ENCODE measurements at places on chromosomes 2 and 18.

- DNase-seq, result no peak
Measured at GRCh38 chr2:136255648-136256461, 137.9 kb upstream of the CXCR4 start.

- DNase-seq, result no peak
Measured at GRCh38 chr2:63052411-63053080, 1.9 kb downstream of the OTX1 start.

- DNase-seq, result no peak
Measured at GRCh38 chr18:25962176-25962575, 128.2 kb downstream of the SS18 start.

DNA sequence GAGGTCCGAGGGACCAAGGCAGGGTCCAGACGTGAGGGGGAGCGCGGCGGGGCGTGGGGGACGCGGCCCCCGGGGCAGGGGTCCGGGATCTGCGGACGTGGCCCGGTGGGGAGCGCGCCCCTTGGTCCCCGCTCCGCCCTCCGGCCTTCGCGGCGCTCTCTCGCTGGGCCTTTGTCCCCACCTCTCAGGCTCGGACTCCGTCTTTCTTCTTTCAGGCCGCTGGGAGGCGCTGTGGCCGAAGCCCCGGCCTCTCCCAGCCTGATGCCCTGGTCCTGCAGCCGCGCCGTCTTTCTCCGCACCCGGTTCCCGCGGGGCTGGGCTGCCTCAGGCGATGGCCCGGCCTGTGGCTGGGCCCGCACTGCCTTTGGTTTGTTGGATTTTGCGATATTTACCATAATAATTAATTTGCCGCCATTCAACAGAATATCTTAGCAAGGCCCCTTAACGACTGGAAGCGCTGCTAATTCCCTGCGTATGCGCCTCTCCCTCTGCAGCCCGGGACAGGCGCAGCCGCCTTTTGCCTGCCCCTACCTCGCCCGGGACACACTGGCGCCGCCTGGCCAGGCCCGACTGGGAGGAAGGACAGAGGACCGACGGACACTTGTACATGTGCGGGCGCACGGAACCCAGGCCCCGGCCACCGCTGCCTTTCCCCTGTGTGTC lies 10.8 kb downstream of the SIX3 start:
- no peak for DNase-seq

- no peak for DNase-seq
Measured at GRCh38 chr2:196086517-196087368, 18.1 kb upstream of the DNAH7 start.

DNA sequence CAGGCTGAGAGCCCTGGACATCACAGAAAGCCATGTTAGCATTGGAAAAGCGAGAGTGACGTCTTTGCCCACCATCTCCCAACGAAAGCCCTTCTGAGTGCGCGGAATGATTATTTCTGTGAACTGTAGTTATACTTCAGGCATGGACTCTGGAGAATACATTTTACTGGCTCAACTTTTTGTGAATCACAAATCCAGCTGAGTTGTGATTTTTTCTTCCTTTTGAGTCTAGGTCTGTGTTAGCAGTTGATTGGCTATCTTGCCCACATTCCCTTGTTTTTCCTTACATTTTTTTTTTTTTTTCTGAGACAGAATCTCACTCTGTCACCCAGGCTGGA lies 183.1 kb downstream of the INO80D start:
- no peak for DNase-seq

DNA sequence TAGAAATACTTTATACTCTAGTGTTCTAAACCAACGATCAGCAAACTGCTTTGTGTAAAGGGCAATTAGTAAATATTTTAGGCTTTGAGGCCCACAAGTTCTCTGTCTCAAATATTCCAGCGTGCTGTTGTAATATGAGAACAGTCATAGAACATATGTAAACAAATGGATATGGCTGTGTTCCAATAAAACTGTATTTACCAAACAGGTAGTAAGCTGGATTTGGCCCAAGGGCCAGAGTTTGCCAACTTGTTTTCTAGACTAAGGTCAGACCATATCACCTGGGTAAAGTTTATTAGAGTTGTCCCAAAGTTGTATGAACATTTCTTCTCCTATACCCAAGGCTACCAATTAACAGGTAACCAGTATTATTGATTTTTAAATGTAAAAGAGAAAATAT lies 303.2 kb upstream of the MC4R start:
- DNase-seq, result no peak

DNA sequence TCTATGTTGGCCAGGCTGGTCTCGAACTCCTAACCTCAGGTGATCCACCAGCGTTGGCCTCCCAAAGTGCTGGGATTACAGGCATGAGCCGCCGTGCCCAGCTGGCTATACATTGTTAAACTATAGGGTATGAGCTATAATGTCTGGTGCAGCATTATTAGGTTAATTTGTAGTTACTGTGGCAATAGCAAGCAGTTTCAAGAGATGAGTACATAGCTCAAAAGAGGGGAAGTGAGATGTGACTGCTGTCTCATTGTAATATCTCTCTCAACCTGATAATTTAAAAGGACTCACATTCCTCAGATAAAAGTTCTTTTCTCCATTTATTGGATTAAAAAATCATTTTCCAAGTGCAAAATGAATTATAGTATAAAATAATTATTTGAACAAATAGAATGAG lies 116.4 kb downstream of the INO80D start:
- DNase-seq, result no peak

DNA sequence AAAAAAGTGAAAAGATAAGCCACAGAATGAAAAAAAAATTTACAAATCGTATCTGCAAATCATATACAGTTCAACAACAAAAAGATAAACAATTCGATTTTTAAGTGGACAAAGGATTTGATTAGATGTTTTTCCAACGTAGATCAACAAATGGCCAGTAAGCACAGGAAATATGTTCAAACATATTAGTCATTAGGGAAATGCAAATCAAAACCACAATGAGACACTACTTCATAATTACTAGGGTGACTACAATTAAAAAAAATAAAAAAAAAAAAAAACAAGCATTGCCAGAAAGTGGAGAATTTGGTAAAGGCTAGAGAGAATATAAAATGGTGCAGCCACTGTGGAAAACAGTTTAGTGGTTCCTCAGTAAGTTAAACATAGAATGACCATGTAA lies 38.3 kb upstream of the RNU4ATAC start:
- no peak for DNase-seq

DNA sequence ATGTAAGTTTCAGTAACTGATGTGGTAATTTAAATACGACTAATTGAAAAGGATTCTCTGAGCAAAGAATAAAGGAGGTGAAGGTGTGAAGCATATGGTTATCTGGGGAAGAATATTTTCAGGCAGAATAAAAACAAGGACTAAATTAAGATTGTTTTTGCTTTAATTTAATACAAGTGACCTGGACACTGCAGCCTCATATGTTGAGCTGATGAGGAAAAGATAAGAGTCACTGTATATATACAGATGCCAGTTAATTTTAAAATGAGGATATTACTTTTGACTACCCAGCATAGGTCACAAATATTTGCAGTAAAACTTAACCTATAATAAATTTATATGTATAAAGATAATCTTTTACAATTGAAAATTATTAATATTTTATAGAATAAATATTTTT lies 47.8 kb upstream of the LRP1B start:
- DNase-seq, result no peak

DNA sequence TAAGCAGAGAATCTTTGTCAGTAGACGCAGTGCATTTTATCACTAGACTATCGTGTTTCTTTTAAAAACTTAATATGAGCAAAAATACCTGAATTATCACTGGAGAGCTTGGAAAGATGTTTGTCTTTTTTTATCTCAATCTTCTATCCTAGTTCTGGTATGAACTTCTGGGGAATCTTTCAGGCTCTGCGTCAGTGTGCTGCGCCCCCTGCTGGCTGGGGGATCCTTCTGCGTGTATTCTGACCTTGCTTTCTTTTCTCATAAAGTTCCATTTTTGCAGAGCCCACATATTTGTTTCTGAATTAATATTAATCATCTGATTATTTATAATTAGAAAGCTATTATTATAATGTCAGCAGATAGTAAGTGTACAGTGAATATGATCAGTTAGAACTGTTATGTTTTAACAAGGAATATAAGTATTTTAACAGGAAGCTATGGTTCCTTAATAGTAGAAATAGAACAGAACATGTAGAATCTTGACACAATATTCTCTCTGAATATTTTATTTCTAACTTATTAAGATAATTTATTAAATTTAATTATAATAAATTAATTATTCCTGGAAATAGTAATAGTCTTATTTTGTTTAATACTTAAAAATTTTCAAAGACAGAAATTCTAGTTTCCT lies 945.0 kb upstream of the CRIM1 start:
- DNase-seq, result no peak

DNA sequence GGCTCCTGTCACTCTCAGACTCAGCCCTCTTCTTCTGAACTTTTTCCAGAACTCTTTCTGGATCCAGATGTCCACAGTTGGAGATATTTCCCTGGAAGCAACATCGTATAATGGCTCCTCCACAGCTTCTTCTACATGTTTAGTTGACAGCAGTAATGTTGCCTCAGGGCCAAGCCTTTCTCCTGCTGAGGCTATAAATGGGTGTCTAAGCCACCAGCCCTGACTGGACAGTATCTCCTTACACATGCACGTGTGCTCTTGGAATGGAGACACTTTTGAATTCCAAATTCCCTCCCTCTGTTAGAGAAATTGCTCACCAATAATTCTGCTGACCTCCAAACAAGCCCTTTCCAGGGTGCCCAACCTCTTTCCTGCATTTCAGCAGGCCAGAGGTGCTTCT lies 156.2 kb upstream of the PIK3C3 start:
- DNase-seq, result no peak

DNA sequence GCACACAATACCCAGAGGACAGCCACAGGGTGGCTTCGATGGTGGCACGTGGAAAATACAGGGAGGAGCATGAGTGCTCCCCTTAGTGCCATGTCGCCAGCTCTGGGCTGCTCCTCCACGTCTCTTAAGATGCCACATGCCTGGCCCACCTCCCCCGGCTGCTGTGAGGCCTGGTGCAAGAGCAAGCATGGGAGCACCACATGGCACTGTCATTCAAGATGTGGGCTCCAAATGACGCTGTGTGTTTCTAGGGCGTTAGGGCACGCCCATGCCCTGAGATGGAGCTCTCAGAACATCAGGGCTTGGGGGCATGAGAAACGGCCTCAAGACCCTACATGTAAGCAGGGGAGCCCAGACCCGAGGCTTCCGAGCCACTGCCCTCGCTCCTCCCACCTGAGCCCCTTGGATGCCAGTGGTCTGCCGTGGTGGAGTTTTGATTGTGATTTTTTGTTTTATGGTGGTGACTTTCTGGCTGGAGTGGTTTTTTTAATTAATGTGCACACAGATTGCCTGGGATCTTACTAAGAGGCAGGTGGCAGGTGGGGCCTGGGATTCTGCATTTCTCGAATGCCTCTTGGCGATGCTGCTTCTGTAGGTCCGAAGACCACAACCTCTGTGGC lies 239.3 kb downstream of the GBX2 start:
- no peak for DNase-seq

- DNase-seq, result no peak
Measured at GRCh38 chr2:118371515-118371914, 283.2 kb downstream of the INSIG2 start.

DNA sequence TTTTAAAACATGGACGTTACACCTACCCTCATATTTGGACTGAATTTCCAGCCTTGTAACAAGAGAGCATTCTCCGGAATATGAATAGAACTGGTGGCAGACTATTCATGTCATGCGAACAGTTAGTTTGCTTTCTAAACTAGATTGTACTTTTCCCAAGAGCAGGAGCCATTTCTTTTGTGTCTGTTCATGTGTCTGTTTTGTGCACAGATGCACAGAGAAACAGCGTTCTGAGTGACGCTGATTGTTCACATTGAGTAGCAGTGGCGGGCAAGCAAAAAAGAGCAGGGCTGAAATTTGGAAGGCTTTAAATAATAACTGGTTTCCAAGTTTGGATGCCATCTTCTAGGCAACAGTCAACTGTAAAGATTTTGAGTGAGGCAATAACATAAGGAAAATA lies 200.3 kb downstream of the NRXN1 start:
- no peak for DNase-seq

- DNase-seq, result no peak
Measured at GRCh38 chr2:17719562-17720371, 33.8 kb downstream of the SMC6 start.

GRCh38 chr2:70509565-70509964 lies 44.1 kb downstream of the TGFA start:
- DNase-seq, result no peak

DNA sequence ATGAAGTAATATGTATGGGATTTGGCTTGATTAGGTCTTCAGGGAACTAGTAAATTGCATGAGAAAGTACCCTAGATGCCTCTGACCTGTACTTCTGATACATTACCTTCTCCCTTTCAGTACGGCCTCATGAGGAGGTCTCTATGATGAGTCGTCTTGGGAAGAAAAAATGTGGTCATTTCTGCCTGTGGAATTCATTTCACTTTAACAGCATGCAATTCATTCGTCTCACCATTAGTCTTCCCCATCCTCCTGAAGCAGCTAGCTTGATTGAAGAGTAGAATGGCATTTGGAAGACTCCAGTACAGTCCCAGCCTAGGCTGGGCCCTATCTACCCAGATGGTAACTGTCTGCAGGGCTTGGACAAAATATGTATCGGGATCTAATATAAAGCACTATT lies 52.2 kb downstream of the TMX3 start:
- no peak for DNase-seq

DNA sequence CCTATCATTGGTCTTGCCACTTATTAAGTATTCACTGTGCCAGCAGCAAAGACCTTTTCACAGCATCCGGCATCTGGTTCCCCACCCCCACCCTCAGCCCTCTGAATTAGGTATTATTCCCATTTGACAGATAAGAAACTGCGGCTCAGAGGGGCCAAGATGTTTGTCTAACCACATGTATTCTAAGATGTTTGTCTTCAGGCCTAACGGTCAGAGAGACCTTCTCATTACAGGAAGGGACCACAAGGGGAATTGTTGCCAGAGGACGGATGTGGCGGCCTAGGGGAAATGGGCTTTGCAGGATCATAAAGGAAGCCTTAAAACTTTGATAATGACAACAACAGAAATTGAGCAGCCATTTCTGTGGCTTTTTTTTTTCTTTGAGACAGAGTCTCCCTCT lies 16.6 kb downstream of the NPPC start:
- DNase-seq, result no peak

GRCh38 chr2:102112692-102113665 lies 29.6 kb upstream of the IL1R1 start:
- no peak for DNase-seq

DNA sequence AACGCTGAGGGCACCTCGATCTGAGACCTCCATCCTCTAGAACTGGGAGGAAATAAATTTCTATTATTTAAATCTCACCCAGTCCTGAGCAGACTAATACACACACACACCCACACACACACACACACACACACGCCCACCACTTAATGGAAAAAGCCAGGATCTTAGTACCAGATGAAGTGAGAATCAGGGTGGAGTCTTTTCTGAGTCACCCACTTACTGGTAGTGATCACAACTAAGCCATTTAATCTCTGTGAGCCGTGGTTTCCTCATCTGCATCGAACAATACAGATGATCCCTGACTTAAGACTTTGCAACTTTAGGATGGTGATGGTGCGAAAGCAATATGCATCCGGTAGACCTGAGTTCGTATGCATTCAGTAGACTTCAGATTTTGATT lies 18.6 kb downstream of the THNSL2 start:
- DNase-seq, result no peak

- no peak for DNase-seq
Measured at GRCh38 chr2:68906716-68907115, 35.5 kb upstream of the BMP10 start.
